Vagina (tissue), 2 donors: ENCODE measurements at places on chromosomes 6 and 20.

DNA sequence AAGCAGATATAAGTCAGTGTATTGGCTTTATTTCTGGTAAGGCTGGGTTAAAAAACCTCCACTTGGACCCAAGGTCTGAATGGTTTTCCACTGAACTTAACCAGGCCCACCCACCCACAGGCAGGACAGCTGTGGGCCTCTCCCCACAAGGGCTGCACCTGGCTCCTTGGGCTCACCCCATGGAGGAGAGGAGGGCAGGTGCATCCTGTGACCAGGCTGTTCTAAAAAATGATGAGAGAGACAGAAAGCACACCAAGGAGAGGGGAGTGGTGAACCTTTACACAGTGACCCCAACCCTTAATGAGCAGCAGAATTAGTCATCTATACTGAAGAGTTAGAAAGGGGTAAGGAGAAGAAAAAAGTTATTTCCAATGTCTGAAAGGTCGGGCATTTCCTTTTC is 34.5 kb upstream of the DUSP22 start:
- DNase-seq: no peak

GRCh38 chr6:47859175-47859574 is 77.3 kb downstream of the OPN5 start:
- DNase-seq: no peak

GRCh38 chr20:37179683-37180524 is 556 bp upstream of the MROH8 start:
- no peak for DNase-seq

DNA sequence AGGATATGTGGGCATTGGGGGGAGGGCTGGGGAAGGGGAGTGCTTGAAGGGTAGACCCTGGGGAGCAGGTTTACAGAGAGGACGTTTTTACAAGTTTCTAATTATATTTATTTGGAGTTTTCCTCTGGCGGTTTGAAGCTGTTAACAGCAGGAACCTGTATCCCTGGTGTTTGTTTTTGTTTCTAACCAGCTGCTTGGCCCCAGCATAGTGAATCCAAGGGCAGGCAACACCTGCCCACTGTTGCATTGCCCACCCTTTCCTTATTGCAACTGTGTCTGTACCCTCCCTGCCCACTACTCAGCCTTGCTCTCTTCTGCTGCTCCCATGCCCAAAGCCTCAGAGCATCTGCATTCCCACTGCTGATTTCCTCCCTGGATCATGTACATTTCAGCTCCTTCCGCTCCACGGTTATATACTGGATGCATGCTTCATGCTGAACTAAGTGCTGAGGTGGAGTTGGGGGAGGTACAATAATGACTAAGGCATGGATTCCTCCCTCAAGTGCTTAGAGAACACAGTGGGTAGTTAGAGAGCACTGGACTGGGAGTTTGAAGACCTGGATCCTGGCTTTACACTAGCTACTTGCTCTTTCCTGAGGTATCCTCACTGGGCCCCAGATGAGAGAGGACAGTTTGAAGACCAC is 6.0 kb downstream of the SCUBE3 start:
- DNase-seq: no peak

DNA sequence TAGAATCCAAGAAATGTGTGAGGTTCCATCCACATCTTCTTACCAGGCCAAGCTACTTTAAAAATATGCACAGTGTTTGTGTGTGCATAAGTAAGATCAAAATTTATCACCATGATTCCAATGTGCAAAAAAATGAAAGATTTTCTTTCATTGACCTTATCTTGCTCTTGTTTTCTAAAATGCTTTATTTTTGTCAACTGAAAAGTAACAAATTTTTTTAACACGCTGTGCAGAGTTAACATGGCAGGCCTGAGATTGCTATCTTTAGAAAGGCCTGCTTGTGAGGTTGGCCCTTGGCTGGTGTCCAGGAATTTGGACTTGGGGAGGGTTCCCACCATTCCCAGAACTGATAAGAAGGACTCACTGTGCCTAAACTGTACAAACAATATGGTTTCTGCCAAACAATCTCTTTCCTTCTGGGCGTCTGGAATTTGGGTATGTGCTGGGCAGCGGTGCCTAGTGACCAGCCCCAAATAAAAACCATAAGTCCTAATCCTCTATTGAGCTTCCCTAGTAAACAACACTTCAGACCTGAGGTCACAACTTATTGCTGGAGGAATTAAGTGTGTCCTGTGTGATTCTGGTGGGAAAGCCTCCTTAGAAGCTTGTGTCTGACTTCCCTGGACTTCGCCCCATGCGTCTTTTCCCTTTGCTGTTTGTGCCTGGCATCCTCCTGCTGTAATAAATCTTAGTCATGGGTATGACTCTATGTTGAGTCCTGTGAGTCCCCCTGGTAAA is 19.8 kb upstream of the MYLIP start:
- DNase-seq: no peak

- no peak for DNase-seq
These were observed 54.7 kb downstream of the ENPP1 start for GRCh38 chr6:131862476-131862875.

GRCh38 chr20:37816726-37817125 is 86.2 kb upstream of the VSTM2L start:
- no peak for DNase-seq

GRCh38 chr6:121730616-121731015 is 295.2 kb downstream of the GJA1 start:
- DNase-seq: no peak

DNA sequence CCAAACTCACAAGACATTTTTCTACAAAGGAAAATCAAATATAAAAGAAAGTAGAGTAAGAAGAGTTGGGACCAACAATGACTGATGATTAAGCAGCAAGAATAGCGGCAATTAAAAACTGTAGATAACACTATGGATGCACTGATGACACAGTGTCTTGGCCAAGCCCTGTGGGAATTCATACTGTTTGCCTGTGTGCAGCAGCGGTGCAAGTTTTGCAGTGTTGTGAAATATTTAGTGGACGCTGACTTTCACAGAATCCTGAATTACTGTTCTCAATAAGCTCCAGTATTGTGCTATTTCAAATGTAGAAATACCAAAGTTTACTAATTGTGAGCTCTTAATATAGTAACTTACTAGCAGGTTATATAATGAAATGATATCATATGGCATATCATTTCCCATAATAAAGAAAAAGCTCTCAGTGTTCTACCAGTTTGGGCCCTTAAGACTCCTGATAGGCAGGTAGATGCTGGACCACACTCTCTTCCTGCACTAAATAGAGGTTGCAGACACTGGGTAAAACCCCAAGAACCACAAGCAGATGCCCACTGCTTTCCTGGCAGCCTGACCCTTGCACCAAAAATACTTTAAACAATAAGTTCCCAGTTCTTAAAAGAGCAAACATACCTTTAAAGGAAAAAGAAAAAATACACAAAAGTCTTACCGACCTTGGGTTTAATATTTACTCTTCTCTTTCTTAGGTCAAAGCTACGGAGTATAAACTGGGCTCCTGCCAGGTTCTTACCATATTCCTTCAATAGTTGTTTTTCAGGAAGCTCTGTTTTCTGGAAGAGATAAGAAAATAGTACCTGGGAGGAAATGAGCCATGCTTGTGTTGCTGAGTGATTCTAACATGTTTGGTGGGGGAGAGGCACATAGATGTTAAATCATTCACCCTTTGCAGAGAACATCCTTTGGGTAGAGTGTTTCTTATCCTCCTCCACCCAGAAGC is 41.6 kb downstream of the ANKEF1 start:
- no peak for DNase-seq

GRCh38 chr20:59598625-59599310 is 5.6 kb upstream of the PHACTR3 start:
- DNase-seq: no peak

GRCh38 chr20:34150306-34151000 is 38.4 kb upstream of the EIF2S2 start:
- DNase-seq: no peak

DNA sequence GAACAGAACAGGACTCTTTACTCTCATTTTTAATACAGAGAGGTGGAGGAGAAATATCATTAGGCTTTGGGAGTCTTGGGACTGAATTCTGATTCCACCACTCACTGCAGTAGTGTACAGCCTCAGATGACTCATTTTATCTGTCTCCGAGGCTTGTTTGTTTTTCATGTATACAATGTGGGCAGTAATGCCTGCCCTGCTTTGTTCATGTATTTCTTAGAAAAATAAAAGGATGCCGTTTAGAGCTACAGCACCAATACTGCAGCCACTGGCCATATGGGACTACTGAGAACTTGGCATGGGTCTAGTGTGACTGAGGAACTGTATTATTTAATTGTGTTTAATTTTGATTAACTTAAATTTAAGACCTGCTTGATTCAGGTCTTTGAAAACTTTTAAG is 41.2 kb upstream of the JAG1 start:
- DNase-seq: no peak

DNA sequence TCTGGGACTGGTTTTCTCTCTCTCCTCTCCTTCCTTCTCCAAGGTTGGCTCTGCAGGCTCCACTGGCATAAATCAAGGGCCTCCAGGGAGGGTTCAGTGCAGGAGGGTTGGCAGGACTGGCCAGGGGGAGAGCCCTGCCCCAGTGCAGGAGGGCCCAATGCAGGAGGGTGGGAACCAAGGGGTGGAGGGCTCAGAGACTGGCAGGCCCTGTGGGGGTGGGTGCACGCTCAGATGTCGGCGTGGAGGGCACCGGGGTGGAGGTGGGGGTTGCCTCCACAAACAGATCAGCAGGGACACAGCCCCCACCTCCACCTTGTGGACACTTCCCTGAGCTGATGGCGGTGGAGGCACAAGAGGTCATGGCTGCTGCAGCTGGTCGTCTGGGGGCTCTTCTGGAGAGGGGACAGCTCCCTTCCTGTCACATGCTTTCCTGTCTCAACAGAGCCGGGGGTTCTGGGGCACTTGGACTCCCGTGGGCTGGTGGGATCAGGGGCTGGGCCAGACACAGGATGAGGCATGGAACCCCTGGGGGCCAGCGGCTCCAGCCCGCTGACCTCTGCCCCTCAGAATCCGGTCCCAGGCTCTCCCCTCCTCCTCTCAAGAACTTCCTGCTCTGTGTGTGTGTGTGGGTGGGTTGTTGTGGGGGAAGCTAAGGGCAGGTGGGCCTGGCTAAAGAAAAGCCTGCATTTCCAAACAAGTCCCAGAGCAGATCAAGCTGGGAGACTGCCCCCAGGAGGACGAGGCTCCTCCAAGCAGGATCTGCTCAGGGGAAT is 2.7 kb upstream of the ABHD16B start:
- no peak for DNase-seq

DNA sequence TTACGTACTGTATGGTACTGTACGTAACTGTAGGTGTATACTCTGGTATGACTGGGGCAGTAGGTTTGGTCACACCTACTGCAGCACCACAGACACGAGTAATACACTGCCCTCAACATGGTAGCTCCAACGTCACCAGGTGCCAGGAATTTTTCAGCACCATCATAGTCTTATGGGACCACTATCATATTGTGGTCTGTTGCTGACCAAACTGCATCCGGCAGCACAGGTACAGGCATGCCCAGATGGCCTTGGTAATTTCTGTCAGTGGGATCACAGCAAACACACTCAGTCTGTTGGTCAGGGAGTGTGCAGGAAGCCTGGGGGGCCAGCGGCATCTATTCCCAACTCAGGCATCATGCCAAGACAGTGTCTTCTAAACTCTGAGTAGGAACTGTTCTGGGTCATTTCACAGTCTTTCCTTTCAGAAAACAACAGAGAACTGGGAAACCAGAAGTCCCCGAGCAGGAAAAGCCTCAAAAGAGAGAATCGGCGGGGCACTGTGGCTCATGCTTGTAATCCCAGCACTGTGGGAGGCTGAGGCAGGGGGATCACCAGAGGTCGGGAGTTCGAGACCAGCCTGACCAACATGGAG is 5.8 kb downstream of the YTHDF1 start:
- DNase-seq: no peak

GRCh38 chr20:32582659-32583580 is 2.2 kb downstream of the NOL4L start:
- DNase-seq: no peak

- no peak for DNase-seq
These were observed 90.8 kb downstream of the FRK start for GRCh38 chr6:115969930-115970273.

DNA sequence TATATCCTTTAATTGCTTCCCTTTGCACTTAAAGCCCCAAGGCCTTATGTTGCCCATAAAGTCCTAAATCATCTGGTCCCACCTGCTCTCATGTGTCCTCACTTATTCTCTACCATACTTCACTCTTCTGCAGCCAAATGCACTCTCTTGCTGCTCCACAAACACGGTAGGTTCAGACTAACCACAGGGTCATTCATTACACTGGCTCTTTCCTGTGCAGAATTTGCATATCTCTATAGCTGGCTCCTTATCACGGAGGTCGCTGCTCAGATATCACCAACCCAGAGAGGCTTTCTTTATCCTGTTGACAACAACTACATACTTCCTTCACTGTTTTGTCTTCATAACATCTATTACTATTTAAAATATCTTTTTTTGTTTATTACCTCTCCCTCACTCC is 86.8 kb downstream of the MOXD1 start:
- no peak for DNase-seq

DNA sequence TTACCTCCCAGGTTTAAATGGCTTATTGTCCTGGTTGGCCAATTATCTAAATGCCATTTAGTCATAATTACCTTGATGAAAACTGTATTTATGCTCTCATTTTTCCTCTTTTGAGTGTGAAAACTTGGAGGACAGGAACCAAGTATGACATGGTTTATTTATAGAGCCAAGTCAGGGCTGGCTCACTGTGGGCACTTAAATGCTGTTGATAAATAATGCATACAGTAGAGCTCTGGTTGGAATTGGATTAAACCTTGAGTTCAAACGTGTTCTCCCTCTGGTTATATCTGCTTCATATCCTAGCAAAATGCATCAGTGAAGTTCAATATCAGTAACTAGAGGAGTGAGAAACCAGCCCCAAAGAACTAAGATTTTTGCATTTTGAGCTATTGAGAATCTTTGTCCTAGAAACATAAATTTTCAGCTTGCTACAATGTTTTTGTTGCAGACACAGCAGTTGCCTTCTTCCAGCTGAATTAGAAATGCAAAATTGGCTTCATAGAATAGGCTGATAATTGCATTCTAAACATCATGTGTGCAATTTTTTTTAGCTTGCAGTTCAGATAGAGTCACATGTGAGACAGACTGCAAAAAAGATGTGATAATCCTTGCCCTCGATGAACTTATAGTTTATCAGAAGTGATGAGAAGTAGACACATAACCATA is 255.8 kb downstream of the BTBD3 start:
- no peak for DNase-seq

GRCh38 chr20:8721098-8721497 is 347.8 kb upstream of the PLCB4 start:
- no peak for DNase-seq

GRCh38 chr6:42791706-42792320 is 10.0 kb downstream of the BICRAL start:
- no peak for DNase-seq
